ENCODE measurements at places on chromosomes 13 and 19.
A peak's percentile ranks its signal among the peaks of the same experiment; 100 is the strongest.

DNA sequence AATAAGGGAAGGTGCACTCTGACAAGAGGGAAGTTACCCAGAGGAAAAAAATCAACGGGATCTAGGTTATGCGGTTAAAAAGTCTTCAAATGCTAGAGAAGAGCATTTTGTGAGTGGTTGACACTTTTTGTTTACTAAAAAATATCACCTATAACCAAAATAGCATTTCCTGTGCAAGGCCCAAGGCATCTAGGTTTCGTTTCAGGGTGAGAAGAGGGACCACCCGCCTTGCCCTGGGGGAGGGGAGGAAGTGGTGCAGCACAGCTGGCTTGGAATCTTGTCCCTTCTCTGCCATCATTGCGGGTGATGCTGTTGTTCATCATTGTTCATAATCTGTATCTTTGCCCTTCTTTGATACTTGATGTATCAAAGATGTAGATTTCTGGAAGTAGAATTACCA lies 80.6 kb downstream of the NUFIP1 start:
- DNase-seq = no peak

GRCh38 chr13:47129461-47129860 lies 232.6 kb upstream of the HTR2A start:
- no peak for DNase-seq

GRCh38 chr13:23477101-23477500 lies 43.6 kb upstream of the SACS start:
- peak; percentile 43 for DNase-seq

DNA sequence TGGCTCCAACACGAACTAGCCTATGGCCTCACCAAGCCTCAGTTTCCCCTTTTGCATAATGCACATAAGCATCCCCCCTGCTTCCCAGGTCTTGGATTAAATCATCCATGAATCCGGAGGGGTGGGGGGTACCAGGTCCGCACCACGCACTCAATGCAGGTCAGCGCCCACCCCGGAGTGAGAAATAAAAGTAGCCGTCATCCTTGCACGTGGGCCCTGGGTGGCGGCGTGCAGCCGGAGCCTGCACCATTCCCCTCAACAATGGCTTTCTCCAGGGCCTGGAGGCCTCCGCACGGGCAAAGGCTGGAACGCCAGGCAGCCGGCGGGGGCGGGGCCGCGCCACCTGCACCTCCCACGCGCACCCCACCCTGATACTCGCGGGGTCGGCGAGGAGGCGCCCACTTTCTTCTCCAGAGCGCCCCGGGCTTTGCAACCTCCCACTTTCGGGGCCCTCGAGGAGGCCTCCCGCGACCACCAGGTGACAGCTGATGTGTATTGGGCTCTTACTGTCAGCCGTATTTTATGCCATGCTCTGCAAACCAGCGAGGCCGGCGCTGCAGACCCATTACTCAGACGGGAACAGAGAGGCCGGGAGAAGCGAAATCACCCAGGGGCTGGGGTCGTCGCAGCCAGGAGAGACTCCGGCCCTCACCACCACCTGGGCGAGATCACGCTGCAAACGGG lies 767 bp upstream of the GADD45B start:
- DNase-seq = peak; percentile 76

- DNase-seq = peak; percentile 71
Observed at GRCh38 chr19:1104311-1105007, 665 bp downstream of the GPX4 start.

DNA sequence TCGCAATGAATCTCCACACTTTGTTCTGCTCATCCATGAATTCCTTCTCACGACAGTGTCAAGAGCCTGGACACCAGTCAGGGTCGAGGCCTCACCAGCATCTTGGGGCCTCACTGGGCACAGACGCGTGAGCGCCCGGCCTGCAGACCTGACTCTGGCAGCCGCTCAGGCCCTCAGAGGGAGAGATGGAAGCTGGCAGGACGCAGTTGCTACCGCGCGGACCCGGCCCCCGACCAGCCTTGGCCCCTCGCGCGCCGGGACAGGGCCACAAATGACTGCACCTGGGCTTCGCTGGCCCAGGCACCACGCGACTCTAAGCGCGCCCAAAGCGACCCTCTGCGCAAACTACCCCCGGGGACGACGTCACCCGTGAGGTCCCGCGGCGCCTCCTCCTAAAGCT lies 937 bp upstream of the USP29 start:
- no peak for DNase-seq

DNA sequence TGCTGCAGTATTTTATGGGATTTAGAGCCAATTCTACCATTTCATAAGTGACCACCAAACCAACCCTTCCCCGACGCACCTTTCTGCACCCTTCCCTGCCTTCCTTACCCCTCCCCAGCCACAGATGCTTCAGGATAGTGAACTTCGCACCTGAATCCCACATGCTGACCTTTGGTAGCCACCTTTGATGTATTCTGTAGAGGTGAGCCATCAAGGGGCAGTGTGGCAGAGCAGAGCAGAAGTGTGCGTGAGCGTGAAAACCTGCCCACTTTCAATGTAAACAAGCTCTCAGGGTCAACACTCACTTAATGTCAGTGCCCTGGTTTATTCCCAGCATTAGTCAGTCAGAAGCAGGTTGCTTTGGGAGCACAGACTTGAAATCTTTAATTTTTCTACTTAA lies 107.7 kb downstream of the FRY start:
- DNase-seq = no peak

- no peak for DNase-seq
Observed at GRCh38 chr13:54636231-54636630, 1607.6 kb downstream of the OLFM4 start.

- DNase-seq = no peak
Observed at GRCh38 chr13:72523049-72523448, 204.4 kb downstream of the MZT1 start.

- DNase-seq = peak; percentile 24
Observed at GRCh38 chr13:65789815-65790214, 1440.3 kb downstream of the PCDH9 start.

GRCh38 chr13:43567608-43568007 lies 219.2 kb downstream of the ENOX1 start:
- DNase-seq = peak; percentile 78

GRCh38 chr13:98022210-98022609 lies 68.7 kb downstream of the IPO5 start:
- peak; percentile 97 for DNase-seq

GRCh38 chr13:113083402-113084061 lies 22.1 kb upstream of the F7 start:
- DNase-seq = no peak

GRCh38 chr19:49165111-49165750 lies 7.6 kb downstream of the TRPM4 start:
- DNase-seq = no peak

- no peak for DNase-seq
Observed at GRCh38 chr13:27968316-27969081, 616 bp downstream of the CDX2 start.

- no peak for DNase-seq
Observed at GRCh38 chr19:55652311-55653128, 2.3 kb upstream of the U2AF2 start.

- DNase-seq = no peak
Observed at GRCh38 chr13:32391101-32391619, 36.8 kb downstream of the N4BP2L1 start.

DNA sequence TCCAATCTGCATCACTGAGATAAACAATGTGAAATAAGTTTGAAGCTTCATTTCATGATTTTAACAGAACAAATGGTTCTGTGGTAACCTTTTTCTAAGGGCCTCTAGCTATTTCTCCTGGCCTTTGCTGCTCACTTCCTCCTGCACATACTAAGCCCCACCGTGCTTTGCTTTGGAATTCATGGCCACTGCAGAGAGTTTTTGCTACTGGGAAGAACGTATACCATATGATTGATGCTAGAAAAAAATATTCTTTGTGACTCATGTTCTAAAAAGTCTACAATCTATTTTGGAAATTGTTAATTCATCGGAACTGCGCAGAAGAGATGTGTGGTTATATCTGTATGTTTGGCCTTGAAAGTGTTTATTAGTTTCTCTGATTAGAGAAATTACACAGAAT lies 747.3 kb downstream of the PCDH9 start:
- no peak for DNase-seq

DNA sequence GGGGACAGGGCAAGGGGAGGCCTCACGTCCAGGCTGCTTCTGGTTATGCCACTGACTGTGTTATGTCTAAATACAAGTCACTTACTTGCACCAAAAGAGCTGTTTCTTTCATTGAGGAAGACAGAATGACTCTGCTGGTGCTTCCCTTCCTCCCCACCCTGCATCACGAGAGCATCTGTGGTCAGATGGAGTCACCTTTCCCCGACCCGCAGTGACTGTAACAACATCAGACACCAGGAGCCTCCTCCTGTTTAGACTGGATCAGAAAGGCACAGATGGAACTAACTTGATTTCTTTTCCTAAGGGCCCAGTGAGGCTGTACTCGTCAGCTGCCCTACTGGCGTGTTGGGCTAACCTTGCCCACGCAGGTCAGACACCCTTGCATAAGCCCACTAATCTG lies 90.3 kb upstream of the ZNF536 start:
- DNase-seq = no peak

DNA sequence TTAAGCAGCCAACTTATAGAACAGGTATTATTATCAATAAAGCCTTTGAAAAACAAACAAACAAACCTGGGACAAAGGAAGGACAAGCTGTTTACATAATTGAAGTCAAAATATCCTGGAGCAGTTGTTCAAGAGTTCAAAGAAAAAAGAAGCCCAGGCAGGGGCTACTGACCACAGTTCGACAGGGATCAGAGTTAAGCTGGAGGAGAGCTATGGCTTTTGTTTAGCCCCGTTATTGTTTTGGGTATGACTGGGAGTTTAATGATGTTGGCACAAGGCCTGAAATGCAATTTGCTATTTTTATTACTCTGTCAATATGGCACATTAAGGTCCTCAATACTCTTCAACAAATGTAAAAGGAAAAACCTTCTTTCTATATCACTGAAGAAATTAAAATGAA lies 624.4 kb upstream of the KLHL1 start:
- DNase-seq = no peak

GRCh38 chr13:98828614-98829013 lies 76.1 kb upstream of the SLC15A1 start:
- DNase-seq = no peak

DNA sequence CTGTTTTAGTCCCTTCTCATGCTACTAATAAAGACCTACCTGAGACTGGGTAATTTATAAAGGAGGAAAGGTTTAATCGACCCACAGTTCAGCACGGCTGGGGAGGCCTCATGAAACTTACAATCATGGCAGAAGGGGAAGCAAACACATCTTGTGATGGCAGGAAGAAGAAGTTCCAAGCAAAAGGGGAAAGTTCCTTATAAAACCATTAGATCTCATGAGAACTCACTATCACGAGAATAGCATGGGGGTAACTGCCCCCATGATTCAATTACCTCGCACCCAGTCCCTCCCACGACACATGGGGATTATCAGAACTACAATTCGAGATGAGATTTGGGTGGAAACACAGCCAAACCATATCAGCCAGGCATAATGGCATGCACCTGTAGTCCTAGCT lies 13.0 kb upstream of the STRN4 start:
- no peak for DNase-seq

GRCh38 chr13:76289558-76289957 lies 596.6 kb downstream of the KCTD12 start:
- DNase-seq = no peak

DNA sequence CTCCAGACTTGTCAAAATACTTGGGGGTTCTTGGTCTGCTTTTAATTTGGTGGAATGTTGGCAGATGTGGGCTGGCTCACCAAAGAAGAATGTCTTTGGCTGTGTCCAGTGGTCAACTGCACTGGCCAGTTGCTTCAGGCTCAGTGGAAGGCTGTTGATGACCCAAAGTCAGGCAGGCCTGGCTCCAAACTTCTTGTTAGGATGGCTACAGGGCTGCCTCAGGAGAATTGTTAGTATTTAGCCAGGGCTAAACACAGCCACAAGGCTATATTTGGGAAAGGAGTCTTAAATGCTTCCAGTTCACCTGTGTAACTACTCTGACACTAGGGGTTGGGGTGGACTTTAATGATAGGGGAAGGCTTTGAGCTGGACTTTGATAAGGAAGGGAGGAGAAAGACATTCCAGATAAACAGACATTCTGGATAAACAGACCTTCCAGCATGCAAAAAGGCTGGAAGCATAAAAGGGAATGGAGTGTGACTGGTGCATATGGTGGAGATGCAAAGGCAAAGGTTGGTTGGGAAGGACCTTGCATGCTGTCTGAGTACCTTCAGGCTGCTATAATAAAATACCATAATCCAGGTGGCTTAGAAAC lies 116.8 kb downstream of the FOXO1 start:
- DNase-seq = peak; percentile 84

DNA sequence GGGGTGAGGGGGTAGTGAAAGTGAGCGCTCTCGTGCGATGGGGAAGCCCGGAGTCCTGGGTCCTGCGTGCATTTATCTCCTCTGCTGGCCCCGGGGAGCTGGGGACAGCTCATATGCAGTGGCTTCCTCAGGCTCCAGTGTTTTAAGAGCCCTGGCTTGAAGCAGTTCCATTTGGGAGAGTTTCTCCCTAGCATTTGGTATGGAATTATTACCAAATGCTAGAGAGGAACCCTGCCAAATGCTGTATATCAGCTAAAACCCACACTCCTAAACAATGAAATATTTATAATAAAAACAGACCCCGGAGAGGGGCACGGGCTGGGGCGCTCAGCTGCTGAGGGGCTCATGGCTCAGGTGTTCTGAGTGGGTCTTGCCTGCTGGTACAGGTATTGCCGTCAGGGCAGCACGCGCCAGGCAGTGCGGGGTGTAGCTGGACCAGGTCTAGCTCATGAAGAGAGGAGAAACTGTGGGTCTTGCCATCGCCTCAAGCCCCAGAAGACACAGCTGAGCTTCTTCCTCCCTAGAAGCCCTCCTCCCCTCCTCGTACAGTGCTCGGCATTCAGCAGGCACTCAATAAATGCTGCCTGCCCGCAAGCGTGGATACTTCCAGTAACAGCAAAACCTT lies 163.6 kb upstream of the ZNF536 start:
- no peak for DNase-seq

GRCh38 chr19:6252066-6252465 lies 27.7 kb downstream of the MLLT1 start:
- no peak for DNase-seq

- no peak for DNase-seq
Observed at GRCh38 chr13:87981416-87981815, 310.2 kb downstream of the SLITRK5 start.

- no peak for DNase-seq
Observed at GRCh38 chr13:46659413-46660065, 106.6 kb downstream of the LRCH1 start.
